ENCODE measurements at places on chromosomes 2 and 18.

DNA sequence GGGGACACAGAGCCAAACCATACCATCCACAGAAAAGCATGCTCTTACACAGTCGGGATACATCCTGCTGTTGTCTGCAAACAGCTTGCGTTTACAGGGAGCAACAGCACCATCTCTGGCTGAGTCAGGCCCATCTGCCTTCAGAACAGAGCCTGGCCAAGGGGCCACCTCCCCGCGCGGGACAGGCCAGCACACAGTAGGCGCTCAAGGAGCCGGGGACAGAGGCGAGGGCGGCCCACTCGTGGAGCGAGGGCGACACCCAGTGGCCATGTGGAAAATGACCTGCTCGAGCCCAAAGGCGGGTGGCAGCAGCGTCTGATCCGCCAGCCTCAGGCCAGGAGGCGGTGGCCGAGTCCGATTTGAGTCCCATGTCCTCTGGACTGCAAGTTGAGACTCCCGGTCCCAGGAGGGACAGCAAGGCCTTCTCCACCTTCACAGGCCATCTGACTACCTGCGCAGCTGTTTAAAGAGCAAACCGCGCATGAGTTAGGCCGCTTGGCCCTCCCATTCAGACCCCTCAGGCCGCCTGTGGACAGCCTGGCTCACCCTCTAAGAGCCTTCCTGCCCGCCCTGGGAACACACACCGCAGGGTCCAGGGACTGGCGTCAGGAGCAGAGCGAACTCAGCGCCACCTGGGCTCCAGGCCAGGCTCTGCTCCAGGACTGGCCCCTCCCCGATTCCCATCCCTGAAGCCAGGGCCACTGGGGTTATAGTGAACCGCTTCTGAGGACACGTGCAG lies 38.3 kb downstream of the TTC32 start:
- DNase-seq, result peak; percentile 64

DNA sequence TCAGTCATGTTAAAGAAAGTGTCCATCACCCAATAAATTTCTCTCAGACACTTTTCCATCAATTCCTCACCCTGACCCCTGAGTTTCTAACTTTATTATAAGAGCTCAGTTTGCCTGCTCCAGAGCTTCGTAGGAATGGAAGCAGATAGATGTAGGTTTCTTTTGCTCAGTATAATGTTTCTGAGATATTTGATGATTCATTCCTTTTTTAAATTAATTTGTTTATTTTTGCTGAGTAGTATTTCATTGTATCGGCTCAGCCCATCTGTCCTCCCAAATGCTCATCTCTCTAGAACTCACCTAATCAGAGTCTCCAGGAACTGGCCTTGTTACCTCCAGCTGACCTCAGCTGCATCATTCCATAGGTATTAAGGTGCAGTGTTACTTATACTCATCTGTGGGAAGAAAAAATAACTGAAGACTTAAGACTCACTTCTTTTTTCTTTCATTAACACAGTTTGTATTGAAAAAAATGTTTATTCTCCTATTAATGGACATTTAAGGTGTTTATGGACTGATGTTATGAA lies 11.9 kb upstream of the BCL2L11 start:
- no peak for DNase-seq

DNA sequence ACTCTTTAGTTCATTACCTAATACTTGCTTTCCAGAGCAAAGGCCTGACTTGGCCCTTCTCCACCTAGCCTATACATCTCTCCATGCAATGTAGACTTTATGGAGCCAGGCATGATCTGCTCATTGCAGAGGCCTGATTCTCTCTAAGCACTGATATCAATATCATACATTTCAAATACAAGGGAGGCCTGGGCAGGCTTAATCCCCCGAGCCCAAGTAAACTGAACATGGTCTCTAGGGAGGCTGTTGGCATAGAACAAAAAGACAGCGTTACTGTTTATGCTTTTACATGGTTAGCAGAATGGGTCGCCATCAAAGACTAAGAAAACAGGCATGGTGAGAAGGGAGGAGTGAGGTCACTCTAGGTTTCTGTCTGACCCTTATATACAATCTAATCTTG lies 695.1 kb downstream of the ZEB2 start:
- no peak for DNase-seq

GRCh38 chr2:45925636-45926366 lies 274.3 kb downstream of the PRKCE start:
- no peak for DNase-seq

DNA sequence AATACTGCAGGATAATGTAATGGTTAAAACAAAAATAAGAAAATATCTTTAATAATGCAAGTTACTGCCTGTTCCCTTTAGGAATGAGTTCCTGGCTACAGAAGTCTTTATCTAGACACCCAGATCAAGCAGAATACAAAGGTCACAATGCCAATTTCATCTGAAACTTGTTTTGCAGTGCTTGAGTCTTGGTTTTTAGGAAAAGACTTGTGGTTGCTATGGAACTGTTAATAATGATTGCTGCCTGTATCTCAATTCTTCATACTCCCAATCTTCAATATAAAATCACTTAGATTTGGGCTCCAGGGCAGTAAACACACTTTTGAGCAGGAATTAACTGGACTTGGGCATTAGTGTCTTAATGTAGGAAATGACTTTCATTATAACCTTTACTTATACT lies 14.2 kb downstream of the CAVIN2 start:
- DNase-seq, result no peak

- no peak for DNase-seq
Measured at GRCh38 chr18:31064130-31064529, 21.6 kb upstream of the DSC3 start.

- no peak for DNase-seq
Measured at GRCh38 chr2:133821107-133821760, 253.0 kb upstream of the NCKAP5 start.

- no peak for DNase-seq
Measured at GRCh38 chr2:60045456-60045855, 508.0 kb downstream of the BCL11A start.

- no peak for DNase-seq
Measured at GRCh38 chr18:22124970-22125369, 44.4 kb upstream of the GATA6 start.

- no peak for DNase-seq
Measured at GRCh38 chr18:45871431-45872084, 46.1 kb downstream of the SIGLEC15 start.
